ENCODE measurements at places on chromosomes 2 and 18.
A peak's percentile ranks its signal among the peaks of the same experiment; 100 is the strongest.

DNA sequence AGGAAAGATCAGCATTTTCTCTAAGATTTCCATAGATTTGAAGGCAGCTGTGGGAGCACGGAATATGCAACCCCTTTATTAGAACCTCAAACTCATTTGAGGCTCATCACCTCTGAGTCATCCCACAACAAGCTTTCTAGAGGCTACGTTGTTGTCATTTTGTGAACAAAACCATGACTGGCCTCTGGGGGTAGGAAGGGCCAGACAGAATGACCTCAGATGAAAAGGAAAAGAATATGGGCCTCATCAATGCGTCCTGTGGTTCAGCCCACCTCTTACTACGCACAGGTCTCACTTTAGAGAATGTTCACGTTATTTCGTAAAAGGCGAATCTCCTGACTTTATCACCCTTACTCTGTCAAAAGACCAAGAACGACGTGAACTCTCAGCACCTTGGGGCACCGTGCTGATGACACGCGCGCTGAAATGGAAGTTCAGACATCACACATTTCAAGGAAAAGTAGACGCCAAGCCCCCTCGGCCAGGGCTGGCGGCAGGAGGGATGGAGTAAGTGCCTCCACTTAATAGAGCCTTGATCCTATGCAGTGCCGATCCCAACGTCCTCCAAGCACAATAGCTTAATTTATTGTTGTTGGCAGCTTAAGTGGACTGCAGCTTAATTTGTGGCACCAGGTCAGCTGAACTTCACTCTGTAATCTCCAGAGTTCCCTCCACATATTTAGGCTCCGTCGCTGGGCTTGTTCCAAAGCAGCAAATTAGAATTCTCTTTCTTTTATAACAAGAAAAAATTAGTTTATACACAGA lies 208.3 kb downstream of the EIPR1 start:
- no peak for DNase-seq

GRCh38 chr2:64469261-64469660 lies 15.3 kb downstream of the LGALSL start:
- no peak for DNase-seq

DNA sequence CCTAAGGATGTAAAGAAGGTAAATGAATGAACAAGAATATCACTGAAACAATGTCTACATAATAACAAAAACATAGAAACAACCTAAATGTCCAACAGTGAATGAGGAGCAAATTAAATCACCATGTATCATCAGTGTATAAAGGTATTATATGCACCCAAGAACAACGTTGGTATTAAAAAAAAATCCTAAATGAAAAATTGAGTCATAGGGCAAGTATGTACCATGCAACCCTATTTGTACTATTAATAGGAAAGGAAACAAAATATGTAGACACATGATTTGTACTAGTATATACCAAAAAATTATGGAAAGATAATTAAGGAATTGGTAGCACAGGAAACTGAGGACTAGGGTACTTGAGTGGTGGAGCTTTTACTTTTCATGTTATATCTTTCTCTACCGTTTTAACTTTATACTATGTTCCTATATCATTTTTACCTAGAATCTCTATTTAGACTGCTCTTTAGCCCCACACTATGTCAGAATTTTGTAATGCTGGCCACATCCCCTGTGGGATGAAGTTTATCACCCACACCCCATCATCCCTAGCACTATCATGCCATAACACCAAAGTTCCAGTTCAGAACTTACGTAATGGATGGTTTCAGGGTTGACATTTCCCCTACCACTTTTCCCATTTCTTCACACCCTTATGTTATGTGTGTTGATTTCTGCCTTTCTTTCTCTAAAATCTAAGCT lies 25.6 kb downstream of the IKZF2 start:
- DNase-seq = no peak

DNA sequence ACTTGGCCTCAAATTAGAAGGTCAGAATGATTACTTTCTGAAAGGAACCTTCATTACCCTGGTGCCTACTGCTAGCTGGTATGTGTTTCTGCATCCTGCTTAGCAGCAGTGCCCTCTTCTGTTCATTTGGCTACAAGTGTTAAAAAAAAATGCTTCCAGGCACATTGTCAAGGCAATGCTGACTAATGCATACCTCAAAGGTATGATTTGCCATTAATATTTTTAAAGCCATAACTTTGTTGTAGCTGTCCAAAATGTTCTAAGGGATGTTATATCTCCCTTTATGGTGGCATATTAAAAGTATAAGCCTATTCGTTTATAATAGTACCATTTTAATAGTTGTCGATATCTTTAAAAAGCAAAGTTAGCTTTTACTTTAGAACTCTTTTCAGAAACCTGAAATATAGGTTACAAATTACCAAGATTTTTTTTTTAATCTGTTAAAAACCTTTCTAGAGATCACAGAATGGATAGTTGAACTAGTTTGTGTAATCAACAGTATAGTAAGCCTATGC lies 52.0 kb upstream of the FAM171B start:
- DNase-seq = peak; percentile 51

GRCh38 chr2:225495706-225496105 lies 96.2 kb downstream of the NYAP2 start:
- DNase-seq = no peak

- no peak for DNase-seq
Measured at GRCh38 chr18:74519320-74520095, 14.8 kb upstream of the CNDP1 start.

GRCh38 chr2:218472988-218473387 lies 54.1 kb downstream of the VIL1 start:
- DNase-seq = no peak

- no peak for DNase-seq
Measured at GRCh38 chr2:27281442-27281841, 787 bp upstream of the TRIM54 start.

GRCh38 chr2:73291461-73292315 lies 1.7 kb downstream of the EGR4 start:
- no peak for DNase-seq

GRCh38 chr2:30789670-30790210 lies 17.5 kb downstream of the CAPN13 start:
- no peak for DNase-seq

GRCh38 chr2:226179010-226179409 lies 620.6 kb downstream of the IRS1 start:
- no peak for DNase-seq

GRCh38 chr2:25343187-25343825 lies 1.6 kb upstream of the DNMT3A start:
- no peak for DNase-seq

DNA sequence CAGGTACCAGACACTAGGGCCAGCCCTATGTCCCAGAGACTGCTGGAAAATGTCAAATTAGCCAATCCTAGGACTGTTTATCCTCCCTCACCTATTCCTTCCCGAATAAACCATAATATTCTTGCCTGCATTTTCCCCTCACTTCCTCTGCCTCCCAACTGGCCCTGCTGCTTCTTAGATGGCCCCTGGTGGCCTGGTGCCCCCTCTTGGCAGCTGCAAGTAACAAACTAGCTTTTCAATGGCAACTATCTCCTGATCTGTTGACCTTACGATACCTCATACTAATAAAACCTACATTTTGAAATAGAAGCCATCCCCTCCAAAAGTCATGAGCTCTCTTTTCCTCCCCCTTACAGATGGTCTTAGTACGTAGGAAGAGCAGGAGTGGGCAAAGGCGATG lies 132.0 kb downstream of the ALPK2 start:
- DNase-seq = no peak

DNA sequence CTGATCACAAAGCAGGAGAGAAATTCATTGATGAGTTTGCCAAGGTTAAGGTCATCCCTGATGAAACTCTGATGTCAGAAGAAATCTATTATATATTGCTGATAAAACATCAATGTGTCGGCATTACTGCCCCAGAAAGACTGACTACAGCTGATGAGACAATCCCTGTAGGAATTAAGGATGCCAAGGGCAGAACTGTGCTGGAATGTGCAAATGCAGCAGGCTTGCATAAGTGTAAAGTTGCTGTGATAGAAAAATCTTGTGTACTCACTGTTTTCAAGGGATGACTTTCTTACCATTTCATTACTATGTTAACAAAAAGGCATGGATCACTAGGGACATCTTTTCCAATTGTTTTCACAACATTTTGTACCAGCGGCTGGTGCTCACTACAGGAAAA lies 19.7 kb upstream of the MARCO start:
- no peak for DNase-seq

GRCh38 chr18:22987547-22988189 lies 54.5 kb downstream of the RBBP8 start:
- DNase-seq = no peak

- DNase-seq = no peak
Measured at GRCh38 chr2:227608561-227609338, 5.9 kb downstream of the SCYGR3 start.

- no peak for DNase-seq
Measured at GRCh38 chr2:240931319-240931949, 25.3 kb downstream of the CROCC2 start.

Data from NCI-H1436 (cell line).